ENCODE measurements at places on chromosomes 12 and 14.
A peak's percentile ranks its signal among the peaks of the same experiment; 100 is the strongest.

GRCh38 chr14:88895116-88895515 is 70.7 kb downstream of the TTC8 start:
- no peak overlapping the region for H3K27ac ChIP-seq
- no peaks in the 10 kb centered on the region for H3K36me3 ChIP-seq
- H3K27me3 ChIP-seq = no peaks in the 10 kb centered on the region
- no peaks in the 10 kb centered on the region for H3K4me1 ChIP-seq
- DNase-seq = no peak

DNA sequence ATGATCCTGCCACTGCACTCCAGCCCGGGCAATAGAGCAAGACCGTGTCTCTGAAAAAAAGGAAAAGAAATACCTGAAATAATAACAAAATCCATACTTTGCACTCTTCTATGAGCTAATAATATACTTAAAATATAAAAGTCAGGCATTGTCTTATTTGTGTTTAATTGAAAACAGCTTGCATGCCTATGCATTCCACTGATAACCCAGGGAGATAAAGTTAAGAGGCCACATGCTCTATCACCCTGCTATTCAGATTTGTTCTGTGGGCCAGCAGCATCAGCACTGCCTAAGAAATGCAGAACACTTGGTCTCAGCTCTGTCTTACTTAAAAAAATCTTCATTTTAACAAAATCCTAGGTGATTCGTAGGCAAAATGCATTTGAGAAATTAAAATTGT is 99.2 kb downstream of the LGR5 start:
- no peak overlapping the region for H3K4me3 ChIP-seq
- no peak overlapping the region for H3K27ac ChIP-seq
- no peak for DNase-seq
- H3K27me3 ChIP-seq = no peaks in the 10 kb centered on the region
- no peaks in the 10 kb centered on the region for H3K36me3 ChIP-seq

- H3K36me3 ChIP-seq = no peaks in the 10 kb centered on the region
- H3K27me3 ChIP-seq = no peaks in the 10 kb centered on the region
- no peak overlapping the region for H3K4me3 ChIP-seq
These were observed 52.6 kb downstream of the AEBP2 start for GRCh38 chr12:19491863-19492262.

GRCh38 chr14:68655021-68655831 is 137.6 kb downstream of the ZFP36L1 start:
- no peak overlapping the region for H3K27ac ChIP-seq
- no peaks in the 10 kb centered on the region for H3K27me3 ChIP-seq
- H3K36me3 ChIP-seq = no peaks in the 10 kb centered on the region
- H3K4me1 ChIP-seq = peaks cover 19% of the 10 kb centered on the region

GRCh38 chr12:120231316-120232011 is 30.6 kb upstream of the RPLP0 start:
- H3K27ac ChIP-seq = peak overlapping the region; percentile 96
- DNase-seq = no peak
- H3K4me3 ChIP-seq = no peak overlapping the region
- H3K4me1 ChIP-seq = peaks cover 79% of the 10 kb centered on the region
- no peaks in the 10 kb centered on the region for H3K36me3 ChIP-seq
- no peaks in the 10 kb centered on the region for H3K27me3 ChIP-seq

- H3K36me3 ChIP-seq = no peaks in the 10 kb centered on the region
- H3K27ac ChIP-seq = no peak overlapping the region
- no peaks in the 10 kb centered on the region for H3K27me3 ChIP-seq
- H3K4me3 ChIP-seq = no peak overlapping the region
These were observed 573.8 kb upstream of the TBX3 start for GRCh38 chr12:115257791-115258190.

Data from thyroid gland (tissue), 4 donors.